Spinal cord (tissue), 10 donors: ENCODE measurements at places on chromosomes 1 and 21.

DNA sequence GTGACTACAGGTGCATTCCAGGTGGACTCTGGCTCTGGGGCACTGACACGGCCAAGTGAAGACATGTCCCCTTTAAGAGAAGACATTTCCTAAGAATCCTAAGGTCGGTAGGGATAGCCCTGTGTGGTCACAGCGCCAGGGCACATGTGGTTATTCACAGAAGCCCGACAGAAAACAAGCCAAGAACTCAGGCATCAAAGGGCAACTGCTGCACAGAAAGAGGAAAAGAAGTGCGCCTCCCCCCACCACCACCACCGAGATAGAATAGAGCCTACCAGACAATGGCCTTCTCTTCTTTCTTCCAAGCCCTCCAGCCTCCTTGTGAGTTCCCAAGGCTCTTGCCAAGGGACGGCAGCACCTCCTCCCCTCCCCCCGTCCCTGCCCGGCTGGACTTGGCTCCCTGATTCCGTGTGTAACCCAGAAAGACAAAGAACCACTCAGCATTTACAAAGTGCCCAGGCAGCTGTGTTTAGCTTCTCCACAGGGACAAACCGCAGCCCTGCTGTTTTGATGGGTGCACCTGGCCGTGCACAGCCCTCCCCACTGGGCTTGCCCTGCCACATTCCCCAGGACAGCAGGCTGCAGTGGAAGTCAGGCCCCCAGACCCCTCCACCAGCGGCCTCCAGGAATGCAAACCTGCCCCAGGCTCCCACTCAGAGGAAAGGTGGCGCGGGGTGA, 30.2 kb downstream of the TMPRSS2 start:
- H3K27me3 ChIP-seq = no peaks in the 10 kb centered on the region
- H3K36me3 ChIP-seq = no peaks in the 10 kb centered on the region
- DNase-seq = peak; percentile 55

GRCh38 chr1:97640677-97641076, 280.2 kb downstream of the DPYD start:
- no peak overlapping the region for H3K27ac ChIP-seq
- H3K36me3 ChIP-seq = no peaks in the 10 kb centered on the region

DNA sequence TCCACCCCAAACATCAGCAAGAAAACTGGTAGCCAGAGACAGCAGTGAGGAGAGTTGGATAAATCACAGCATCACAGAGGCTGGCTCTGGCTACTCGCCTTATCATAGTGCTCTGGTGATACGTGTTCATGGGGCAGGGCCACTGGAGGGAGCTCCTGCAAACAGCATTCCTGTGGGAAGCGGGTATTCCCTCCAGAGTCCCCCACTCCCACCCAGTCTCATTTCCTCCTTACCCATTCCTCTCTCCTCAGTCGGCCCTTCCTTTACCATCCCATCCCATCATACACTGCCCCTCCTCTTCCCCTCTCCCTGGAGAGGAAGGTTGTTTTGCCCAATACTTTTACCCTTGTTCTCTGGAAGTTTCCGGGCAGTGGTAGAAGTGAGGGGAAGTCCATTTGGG, 7.1 kb downstream of the NHLH2 start:
- no peaks in the 10 kb centered on the region for H3K36me3 ChIP-seq
- H3K27me3 ChIP-seq = peaks cover 24% of the 10 kb centered on the region
- H3K4me1 ChIP-seq = peaks cover 14% of the 10 kb centered on the region
- no peak overlapping the region for H3K27ac ChIP-seq
- DNase-seq = no peak
- H3K4me3 ChIP-seq = no peak overlapping the region

DNA sequence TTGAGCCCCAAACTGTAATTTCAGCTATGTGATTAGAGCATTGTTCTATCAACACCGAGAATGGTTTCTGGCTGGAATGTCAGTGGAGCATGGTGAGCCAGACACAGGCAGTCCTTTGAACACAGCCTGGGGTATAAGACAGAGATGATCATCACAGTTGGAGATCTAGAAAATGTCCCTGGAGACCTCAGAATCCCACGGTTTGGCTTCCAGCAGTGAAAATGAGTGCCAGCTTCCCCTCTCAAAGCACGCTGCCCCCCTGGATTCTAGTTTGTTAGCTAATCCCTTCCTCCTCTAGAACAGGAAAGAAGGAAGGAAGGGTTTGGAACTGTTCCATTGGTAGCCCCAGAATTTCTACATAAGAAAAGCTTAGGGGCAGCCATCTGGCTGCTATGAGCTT, 59.9 kb upstream of the JAK1 start:
- H3K27me3 ChIP-seq = no peaks in the 10 kb centered on the region
- DNase-seq = no peak
- no peaks in the 10 kb centered on the region for H3K36me3 ChIP-seq
- no peak overlapping the region for H3K27ac ChIP-seq

- no peaks in the 10 kb centered on the region for H3K36me3 ChIP-seq
- no peak for DNase-seq
- peaks cover 48% of the 10 kb centered on the region for H3K4me1 ChIP-seq
- H3K27me3 ChIP-seq = peaks cover 96% of the 10 kb centered on the region
These were observed 8.6 kb downstream of the NR5A2 start for GRCh38 chr1:200035956-200036618.

- no peak overlapping the region for H3K27ac ChIP-seq
- no peaks in the 10 kb centered on the region for H3K4me1 ChIP-seq
- DNase-seq = no peak
- no peak overlapping the region for H3K4me3 ChIP-seq
- H3K27me3 ChIP-seq = no peaks in the 10 kb centered on the region
- peaks cover 61% of the 10 kb centered on the region for H3K36me3 ChIP-seq
These were observed 23.5 kb downstream of the COL6A1 start for GRCh38 chr21:46005081-46005480.

- H3K36me3 ChIP-seq = no peaks in the 10 kb centered on the region
- H3K27ac ChIP-seq = no peak overlapping the region
- DNase-seq = no peak
- H3K4me1 ChIP-seq = no peaks in the 10 kb centered on the region
- no peak overlapping the region for H3K4me3 ChIP-seq
These were observed 98.0 kb downstream of the ETS2 start for GRCh38 chr21:38903690-38904139.

- H3K36me3 ChIP-seq = no peaks in the 10 kb centered on the region
- DNase-seq = no peak
- no peak overlapping the region for H3K4me3 ChIP-seq
- no peaks in the 10 kb centered on the region for H3K4me1 ChIP-seq
- H3K27ac ChIP-seq = no peak overlapping the region
- H3K27me3 ChIP-seq = no peaks in the 10 kb centered on the region
These were observed 89.0 kb upstream of the CHODL start for GRCh38 chr21:18155508-18156193.

- DNase-seq = no peak
- H3K27ac ChIP-seq = no peak overlapping the region
- H3K27me3 ChIP-seq = no peaks in the 10 kb centered on the region
- no peaks in the 10 kb centered on the region for H3K36me3 ChIP-seq
- peaks cover 6% of the 10 kb centered on the region for H3K4me1 ChIP-seq
These were observed 178.2 kb upstream of the SGIP1 start for GRCh38 chr1:66355756-66356155.

GRCh38 chr21:19785941-19786340, 1212.3 kb upstream of the NCAM2 start:
- H3K36me3 ChIP-seq = no peaks in the 10 kb centered on the region
- no peak overlapping the region for H3K4me3 ChIP-seq
- DNase-seq = no peak

DNA sequence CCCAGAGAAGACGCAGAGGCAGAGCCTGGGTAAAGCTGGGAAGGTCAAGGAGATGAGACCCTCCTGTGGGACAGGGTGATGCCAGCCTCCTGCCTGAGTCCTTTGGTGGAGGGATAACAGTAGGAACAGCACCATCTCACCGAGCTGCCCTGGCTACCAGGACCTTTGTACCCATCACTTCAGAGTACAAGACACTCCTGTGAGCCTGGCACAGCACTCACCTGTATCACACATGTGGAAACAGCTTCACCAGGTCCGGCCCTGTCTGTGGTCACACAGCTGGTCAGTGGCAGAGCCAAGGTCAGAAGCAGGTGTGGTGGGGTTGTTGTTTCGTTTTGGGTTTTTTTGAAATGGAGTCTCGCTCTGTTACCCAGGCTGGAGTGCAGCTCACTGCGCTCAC, 5.0 kb upstream of the TMEM200B start:
- DNase-seq = no peak
- no peak overlapping the region for H3K4me3 ChIP-seq
- no peak overlapping the region for H3K27ac ChIP-seq
- H3K36me3 ChIP-seq = no peaks in the 10 kb centered on the region
- peaks cover 22% of the 10 kb centered on the region for H3K4me1 ChIP-seq

DNA sequence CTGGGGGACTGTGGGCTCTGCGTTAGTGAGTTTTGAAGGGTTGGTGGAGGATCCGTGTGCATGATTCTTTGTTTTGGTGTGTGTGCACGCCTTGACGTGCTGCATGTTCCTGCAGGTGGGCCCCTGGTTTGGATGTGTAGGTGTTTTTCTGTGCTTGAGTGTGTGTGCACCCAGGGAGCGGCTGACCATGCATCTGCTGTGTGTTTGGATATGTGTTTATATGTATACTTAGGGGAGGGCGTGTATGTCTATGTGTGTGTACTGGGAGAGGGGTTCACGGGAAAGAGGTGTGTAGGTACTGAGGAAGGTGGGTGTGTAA, 1.1 kb downstream of the VANGL2 start:
- DNase-seq = no peak
- no peaks in the 10 kb centered on the region for H3K36me3 ChIP-seq
- no peaks in the 10 kb centered on the region for H3K27me3 ChIP-seq
- peak overlapping the region; percentile 82 for H3K27ac ChIP-seq
- peak overlapping the region; percentile 76 for H3K4me3 ChIP-seq
- H3K4me1 ChIP-seq = peaks cover 36% of the 10 kb centered on the region

DNA sequence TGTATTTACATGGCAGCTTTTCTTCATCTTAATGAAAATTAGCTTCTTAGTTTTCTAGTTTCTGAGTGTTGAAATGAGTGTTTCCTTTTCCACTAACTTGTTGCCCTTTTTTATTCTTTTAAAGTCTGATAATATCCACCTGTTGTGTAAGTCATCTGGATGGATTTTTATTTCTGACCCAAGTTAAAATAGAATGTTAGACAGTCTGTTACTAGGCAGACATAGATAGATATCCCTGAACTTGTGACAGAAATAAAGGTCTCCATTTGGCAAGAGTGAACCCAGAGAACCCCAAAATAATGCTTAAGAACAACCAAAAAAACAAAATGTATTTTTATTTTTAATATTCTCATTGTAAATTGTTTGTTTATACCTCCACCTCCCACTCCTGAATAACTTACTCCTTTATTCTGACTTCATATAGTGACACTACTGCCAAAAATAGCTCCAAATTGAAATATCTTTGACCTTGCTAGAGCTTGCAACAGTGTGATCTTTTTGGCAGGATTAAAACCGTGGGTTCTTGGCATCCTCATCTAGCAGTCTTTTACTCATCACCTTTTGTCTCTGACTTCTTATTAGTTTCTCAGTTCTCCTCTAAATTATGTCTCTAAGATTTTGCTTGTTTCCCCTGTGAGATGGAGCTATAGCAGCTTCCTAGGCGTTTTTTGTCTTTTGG, 26.9 kb upstream of the SH3D21 start:
- H3K27me3 ChIP-seq = no peaks in the 10 kb centered on the region
- no peak overlapping the region for H3K27ac ChIP-seq
- no peak overlapping the region for H3K4me3 ChIP-seq

GRCh38 chr1:44929531-44929930, 56.9 kb downstream of the EIF2B3 start:
- no peak overlapping the region for H3K27ac ChIP-seq
- H3K4me1 ChIP-seq = no peaks in the 10 kb centered on the region
- no peak overlapping the region for H3K4me3 ChIP-seq
- DNase-seq = peak; percentile 33

GRCh38 chr1:46183079-46183847, 7.0 kb upstream of the P3R3URF start:
- H3K4me3 ChIP-seq = no peak overlapping the region
- no peak for DNase-seq
- peaks cover 15% of the 10 kb centered on the region for H3K4me1 ChIP-seq
- H3K36me3 ChIP-seq = peaks cover 10% of the 10 kb centered on the region
- H3K27ac ChIP-seq = no peak overlapping the region

- H3K36me3 ChIP-seq = no peaks in the 10 kb centered on the region
- no peak overlapping the region for H3K4me3 ChIP-seq
- H3K4me1 ChIP-seq = no peaks in the 10 kb centered on the region
- DNase-seq = no peak
- H3K27me3 ChIP-seq = no peaks in the 10 kb centered on the region
These were observed 147.1 kb downstream of the NTPCR start for GRCh38 chr1:233097546-233097945.

DNA sequence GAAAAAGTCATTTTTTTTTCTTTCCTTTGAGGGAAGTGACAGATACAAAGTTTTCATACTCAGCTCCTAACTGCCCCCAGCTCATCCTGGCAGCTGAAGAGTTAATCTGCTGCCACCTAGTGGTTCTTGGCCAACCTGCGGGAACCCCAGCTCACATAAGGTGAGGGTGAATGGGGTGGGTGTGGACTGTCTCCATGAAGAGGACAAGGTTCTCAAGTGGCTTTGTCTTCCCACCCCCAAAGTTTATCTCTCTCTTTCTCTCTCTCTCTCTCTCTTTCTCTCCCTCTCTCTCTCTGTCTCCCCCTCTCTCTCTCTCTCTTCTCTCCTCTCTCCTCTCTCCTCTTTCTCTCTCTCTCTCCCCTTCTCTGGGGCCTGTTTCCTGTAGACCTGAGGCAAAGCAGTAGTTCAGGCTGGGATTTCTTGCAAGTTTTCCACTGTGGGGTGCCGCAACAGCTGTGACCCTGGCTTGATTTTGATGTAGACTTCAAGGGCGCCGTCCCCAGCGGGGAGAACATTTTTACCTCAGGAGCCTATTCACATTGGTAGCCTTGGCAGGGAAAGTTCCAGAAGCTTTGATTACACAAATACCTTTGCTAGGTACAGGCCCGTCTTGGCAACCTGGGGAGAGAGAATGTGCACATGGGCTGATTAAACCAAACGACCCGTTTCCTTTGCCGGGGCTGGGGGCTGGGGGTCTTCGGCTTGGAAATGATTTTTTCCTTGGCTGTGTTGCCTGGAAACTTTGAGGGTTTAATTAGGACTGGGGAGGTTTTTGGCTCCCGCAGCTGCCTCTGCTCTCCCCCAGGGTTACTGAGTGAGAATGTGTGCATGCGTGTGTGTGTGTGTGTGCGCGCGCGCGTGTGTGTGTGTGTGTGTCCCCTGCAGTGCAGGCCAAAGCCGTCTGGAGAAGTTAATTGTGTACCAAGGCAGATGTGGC, 135.9 kb downstream of the TM2D1 start:
- peak overlapping the region; percentile 62 for H3K27ac ChIP-seq
- H3K36me3 ChIP-seq = no peaks in the 10 kb centered on the region
- peak; percentile 83 for DNase-seq
- no peaks in the 10 kb centered on the region for H3K27me3 ChIP-seq
- H3K4me1 ChIP-seq = peaks cover 14% of the 10 kb centered on the region
- H3K4me3 ChIP-seq = no peak overlapping the region

DNA sequence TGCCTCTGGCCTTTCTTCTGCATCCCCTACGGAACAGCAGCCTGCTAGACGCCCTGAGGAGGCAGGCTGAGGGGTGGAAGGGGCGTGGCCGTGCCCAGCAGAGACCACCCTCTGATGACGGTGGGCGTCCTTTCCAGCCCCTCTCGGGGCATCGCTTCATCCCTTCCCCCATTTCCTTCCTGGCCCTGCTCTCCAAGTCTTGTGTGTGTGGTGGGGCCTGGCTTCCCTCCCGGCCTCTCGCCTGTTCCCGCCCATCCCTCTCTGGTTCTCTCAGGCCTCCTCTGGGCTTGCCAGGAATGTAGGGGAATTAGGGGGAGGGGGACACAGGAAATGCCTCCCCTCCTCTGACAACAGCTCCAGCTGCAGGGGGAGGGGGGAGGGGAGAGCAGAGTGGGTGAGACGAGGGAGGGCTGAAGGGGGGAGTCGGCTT, 51.1 kb downstream of the SKI start:
- peaks cover 47% of the 10 kb centered on the region for H3K36me3 ChIP-seq
- H3K4me3 ChIP-seq = no peak overlapping the region
- H3K4me1 ChIP-seq = peaks cover 66% of the 10 kb centered on the region
- H3K27me3 ChIP-seq = no peaks in the 10 kb centered on the region
- DNase-seq = peak; percentile 90
